Lower leg skin (tissue), 4 donors: ENCODE measurements at places on chromosomes 12 and 14.

DNA sequence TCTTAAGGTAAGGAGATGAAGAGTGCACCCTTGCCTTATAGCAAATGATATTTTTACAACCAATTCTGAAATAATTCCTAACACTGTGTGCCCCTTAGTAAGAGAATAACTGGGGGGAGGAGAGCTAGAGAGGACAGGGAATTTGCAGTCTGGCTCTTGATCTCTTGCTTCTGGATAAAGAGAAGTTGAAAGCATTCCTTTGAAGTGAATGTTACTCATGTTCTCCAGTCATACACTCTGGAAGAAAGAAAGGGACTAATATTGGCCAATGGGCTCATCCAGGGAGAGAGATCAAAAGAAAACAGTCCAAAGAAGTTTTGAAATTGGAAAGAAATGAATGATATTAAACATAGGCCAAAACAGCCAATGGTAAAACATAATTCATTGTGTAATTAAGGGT is 25.3 kb downstream of the C12orf75 start:
- no peak for DNase-seq

- DNase-seq: no peak
Observed at GRCh38 chr14:100323121-100323941, at the start of gene SLC25A47. SLC25A47 (plus strand) TSS chr14:100323339; CDS start chr14:100323415, 76 bp downstream.

GRCh38 chr12:98743362-98743953 is 98.4 kb downstream of the APAF1 start:
- DNase-seq: no peak

GRCh38 chr12:31959701-31960391 is 631 bp downstream of the RESF1 start:
- peak; percentile 37 for DNase-seq

- no peak for DNase-seq
Observed at GRCh38 chr12:67096533-67097318, 172.4 kb upstream of the CAND1 start.

DNA sequence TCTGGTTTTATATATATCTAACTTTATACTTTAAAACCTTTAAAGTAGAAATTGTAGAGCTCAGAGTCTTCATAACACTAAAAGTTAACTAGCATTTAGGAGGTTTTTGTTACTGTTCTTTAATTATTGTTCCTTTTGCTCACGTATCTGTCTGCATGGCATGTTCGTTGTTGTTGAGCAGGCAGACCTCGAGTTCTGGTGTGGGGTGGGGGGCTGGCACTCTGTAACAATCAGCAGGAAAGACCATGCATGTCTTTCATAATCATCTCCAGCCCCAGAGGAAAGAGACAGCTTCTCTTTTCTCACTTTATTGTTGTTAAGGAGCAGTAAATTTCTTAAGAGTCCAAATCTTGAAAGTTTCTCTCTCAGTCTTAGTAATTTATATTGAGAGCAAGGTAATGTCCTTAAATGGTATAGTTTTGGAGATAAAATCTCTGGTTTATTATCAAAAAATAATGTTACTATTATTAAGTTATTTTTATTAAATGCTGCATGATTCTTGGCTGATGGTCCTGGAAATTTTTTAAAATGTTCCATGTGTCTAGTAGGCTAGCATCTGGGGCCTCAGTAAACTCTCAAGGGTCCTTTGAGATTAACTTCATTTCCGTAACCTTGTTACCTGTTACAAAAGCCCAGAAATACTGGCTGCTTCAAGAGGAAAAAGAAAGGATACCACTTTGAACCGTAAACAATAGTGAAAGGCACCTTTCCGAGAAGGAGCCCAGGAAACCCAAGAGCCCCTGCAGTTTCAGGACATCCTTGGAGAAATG is 30.3 kb downstream of the CKB start:
- DNase-seq: peak; percentile 68
